ENCODE measurements at places on chromosomes 16 and 17.

GRCh38 chr17:41910701-41911391 is 7.9 kb downstream of the ACLY start:
- DNase-seq, result peak; percentile 40

DNA sequence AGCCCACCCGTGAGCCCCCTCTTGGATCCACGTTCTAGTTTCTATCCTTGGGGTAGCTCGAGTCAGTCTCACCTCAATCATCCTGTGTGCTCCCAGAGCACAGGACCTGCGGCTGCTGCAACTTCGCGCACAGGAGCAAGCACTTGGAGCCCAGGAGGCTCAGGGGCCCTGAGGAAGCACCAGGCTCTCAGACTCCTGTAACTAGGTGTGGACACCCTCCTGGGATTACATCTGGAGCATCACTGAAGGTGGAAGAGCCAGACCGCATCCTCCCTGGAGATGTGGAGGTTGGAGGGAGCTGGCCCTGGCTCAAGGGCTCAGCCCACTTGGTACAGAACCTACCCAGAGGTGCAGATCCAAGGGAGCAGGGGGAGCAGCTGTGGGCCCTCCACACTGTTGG is 2.7 kb downstream of the HBQ1 start:
- no peak for DNase-seq

DNA sequence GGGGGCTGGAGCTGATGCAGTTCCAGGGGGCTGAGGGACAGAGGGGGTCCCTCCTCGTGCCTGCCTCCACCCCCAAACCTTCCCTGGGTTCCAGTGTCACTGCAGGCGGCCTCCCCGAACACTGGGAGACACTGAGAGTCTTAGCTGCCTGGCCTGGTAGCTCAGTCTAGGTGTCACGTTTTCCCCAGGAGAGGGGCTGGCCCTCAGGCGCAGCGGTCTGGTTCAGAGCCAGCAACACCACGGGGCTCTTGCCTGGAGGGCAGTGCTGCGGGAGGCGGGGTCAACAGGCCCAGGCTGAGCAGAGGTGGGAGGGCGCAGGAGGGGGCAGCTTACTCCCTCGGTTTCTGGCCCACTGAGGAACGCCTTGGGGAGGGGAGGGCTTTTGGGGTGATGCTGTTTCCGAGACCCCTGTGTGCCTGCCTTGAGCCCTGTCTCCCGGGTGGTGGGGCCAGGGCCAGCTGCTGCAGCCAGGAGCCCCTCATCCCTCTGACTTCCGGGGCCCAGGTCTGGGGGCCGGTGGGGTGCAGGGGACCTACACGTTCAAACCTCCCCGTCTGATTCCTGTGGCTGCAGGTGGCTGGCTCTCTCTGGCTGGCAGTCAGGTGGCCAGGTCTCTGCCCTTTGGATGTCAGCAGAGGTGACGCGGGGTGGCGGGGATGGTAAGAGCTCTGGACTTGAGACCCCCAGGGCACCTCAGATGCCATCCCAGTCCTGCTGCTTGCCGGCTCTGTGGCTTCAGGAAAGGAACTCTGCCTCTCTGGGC is 89.3 kb upstream of the GSE1 start:
- DNase-seq, result peak; percentile 85

DNA sequence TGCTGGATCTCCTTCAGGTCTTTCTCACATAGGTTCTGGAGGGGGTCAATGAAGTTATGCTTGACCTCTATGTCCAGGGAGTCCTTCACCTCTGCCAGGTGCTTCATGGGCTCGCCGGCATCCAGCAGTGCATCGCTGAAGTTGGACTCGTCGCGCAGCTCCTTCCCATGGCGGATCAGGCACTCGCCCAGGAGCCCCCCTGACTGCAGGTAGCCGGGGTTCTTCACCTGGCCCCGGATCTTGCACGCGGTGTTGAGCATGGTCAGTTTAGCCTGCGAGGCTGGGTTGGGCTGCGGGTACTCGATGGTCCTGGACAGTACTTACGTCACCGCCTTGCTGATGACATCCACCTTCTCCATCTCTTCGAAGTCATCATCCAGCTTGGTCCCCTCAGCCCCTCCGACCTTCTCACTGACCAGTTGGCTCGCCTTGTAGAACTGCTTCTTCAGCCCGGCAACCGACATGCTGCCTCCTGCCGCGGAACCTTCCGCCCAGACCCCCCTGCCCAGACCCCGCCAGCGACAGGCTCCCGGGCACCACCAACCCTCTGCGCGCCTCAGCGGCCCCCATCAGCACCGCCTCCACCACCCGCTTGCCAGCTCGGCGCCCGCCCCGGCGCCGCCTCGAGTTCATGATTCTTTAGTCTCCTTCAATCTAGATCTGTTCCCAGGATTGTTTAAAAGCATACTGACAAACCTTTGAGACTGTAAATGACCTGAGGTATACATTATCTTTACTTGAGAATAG is 99.8 kb downstream of the KPNA2 start:
- DNase-seq, result no peak

GRCh38 chr17:2214047-2214928 is 89.3 kb downstream of the SMG6 start:
- no peak for DNase-seq

- no peak for DNase-seq
Observed at GRCh38 chr17:48295362-48296288, 134.4 kb downstream of the SKAP1 start.

- DNase-seq, result no peak
Observed at GRCh38 chr16:68309799-68310198, 947 bp downstream of the SLC7A6OS start.

GRCh38 chr16:21088646-21089538 is 61.8 kb downstream of the DNAH3 start:
- DNase-seq, result no peak

DNA sequence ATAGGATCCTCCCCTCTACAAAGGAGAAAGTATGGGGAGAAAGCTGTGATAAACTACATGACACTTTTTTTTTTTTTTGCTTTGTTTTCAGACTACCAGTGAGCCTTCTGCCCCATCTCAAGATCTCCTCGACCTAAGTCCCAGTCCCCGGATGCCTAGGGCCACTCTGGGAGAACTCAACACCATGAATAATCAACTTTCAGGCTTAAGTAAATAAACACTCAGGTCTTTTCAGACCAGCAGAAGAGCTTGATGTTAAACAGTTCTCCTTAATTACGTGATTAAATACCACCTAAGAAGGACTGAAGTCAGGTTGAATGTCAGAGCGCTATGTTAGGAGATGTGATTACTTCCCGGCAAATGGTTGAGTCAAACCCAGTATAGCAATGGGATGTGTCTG is 31.4 kb downstream of the COX11 start:
- no peak for DNase-seq

DNA sequence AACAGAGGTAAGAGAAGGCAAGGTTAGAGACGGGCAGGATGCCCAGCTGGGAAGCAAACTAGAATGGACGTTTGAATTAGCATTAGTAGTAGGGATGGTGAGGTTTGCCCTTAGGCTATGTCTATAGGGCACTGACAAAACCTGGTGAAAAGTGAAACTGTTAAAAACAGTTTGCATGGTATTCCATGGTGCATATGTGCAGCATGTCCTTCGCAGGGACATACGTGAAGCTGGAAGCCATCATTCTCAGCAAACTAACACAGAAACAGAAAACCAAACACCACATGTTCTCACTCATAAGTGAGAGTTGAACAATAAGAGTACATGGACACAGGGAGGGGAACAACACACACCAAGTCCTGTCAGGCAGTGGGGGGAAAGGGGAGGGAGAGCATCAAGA is 25.8 kb downstream of the NACA2 start:
- no peak for DNase-seq
